T47D (cell line): ENCODE measurements at places on chromosomes 6 and 20.

DNA sequence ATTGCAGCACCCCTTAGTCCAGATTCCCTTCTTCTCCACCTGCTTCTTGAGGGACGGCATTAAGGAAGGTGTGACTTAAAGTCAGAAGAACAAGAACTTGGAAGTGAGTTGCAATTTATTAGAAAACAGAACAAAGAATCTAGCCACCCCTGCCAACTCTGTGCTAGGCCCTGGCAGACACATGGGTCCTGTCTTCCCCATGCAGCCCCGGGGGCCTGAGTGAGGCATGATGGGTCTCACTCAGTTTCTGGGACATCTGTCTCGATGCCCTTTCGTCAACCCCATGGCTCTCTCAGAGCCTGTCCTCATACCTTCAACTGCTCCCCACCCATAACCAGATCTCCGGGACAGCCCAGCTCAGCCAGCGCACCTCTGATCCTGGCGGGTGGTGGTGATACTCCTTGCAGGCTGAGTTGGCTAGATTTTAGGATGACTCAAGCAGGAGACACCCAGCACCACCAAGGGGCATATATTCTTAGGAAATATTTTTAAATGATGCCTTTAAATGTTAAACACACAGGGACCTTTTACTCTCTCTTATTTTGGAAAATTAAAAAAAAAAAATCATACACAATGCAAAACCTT, 143.2 kb upstream of the RNF24 start:
- DNase-seq: no peak

GRCh38 chr6:117272891-117273290, 7.5 kb downstream of the VGLL2 start:
- DNase-seq: no peak

DNA sequence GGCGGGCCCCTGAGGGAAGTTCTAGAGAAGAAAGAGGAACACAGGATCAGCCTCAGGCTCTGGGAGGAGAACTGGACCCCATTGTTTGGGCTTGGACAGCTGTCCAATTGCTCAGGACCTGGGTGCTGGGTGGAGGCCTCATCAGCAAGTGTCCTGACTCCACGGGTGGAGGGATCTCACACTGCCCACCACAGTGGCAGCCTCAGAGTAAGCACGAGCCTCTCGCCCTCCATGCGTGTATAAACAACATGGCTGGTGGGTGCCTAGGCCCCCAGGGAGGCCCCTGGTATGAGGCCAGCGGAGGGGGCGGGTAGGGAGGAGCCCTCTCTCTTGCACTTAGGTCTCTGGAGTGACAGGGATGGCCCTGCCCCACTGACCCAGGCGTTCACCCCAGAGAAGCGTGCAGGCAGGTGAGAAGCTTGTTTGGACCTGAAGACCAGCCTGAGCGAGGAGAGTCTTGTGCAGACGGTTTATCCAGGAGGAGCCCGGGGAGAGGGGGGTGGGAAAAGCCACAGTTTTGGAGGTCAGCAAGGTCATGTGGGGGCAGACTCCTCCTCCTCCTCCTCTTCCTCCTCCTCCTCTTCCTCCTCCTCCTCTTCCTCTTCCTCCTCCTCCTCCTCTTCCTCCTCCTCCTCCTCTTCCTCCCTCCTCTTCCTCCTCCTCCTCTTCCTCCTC, 41.9 kb upstream of the BHLHE23 start:
- no peak for DNase-seq

GRCh38 chr20:32204205-32205109, 3.1 kb downstream of the PLAGL2 start:
- peak; percentile 79 for DNase-seq

DNA sequence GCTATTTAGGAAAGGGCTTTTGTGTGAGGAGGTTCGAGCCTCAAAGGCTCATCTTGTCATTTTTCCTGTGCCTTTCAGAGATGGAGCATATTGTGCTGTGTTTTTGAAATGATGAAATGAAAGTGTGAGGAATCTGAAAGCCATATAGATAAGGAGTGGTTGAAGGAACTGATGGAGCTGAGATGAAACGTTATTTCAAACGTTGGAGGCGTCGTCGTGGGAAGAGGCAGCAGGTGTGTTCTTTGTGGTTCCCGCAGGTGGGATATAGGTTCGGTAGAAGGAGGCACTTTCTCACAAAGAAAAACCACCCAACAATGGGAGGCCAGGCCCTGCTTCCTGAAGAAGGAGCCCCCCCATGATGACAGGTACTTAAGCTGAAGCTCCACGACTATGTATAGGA, 83.2 kb upstream of the SNAP25 start:
- no peak for DNase-seq

GRCh38 chr6:17712576-17712975, 5.9 kb upstream of the NUP153 start:
- no peak for DNase-seq
